ENCODE measurements at places on chromosomes 6 and 20.

GRCh38 chr20:61442075-61442670 lies 190.1 kb downstream of the CDH4 start:
- DNase-seq: no peak

- DNase-seq: no peak
Observed at GRCh38 chr6:5206920-5207561, 53.7 kb downstream of the LYRM4 start.

GRCh38 chr6:81485395-81485794 lies 267.1 kb downstream of the TENT5A start:
- no peak for DNase-seq

- DNase-seq: no peak
Observed at GRCh38 chr6:115060581-115060980, 717.8 kb upstream of the HS3ST5 start.

- no peak for DNase-seq
Observed at GRCh38 chr6:170031684-170032121, 259.2 kb downstream of the DLL1 start.

GRCh38 chr6:52984247-52984646 lies 10.8 kb downstream of the GSTA4 start:
- no peak for DNase-seq

- DNase-seq: no peak
Observed at GRCh38 chr6:79570129-79571029, 33.1 kb upstream of the LCA5 start.

DNA sequence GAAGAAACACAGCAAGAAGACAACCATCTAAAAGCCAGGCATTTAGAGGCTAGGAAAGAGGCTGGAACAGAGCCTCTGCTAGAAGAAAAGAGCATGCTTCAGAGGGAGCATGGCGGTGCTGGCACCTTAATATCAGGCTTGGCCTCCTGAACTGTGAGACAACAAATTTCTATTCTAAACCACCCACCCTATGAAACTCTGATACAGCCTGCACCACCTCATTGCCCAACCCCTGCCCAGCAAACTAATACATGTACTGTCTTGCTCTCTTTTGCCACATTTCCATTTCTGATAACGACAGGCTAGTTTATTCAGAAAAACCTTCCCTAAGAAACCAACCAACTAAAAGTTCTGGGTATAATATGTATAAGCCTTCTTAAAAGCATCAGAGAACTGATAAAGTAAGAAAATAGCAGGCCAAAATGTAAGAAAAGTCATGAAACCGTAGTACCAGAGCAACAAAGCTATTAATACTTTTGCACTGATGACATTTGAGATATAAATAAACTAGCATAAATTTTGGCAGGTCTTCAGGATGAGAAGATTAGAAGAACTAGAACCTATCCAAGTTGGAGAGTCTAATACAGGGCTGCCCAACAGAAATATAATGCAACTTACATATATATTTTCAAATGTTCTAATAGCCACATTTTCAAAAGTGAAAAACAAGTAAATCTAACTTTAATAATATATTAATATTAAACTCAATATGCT lies 184.7 kb upstream of the HSF2 start:
- no peak for DNase-seq

All from stimulated activated CD8-positive, alpha-beta memory T cell treated with anti-CD3 and anti-CD28 coated beads, Interleukin-4, amount 100 ng/mL, for 4 hours (primary cell).